Common myeloid progenitor, CD34-positive (primary cell): ENCODE measurements at places on chromosomes 7 and 10.
A peak's percentile ranks its signal among the peaks of the same experiment; 100 is the strongest.

GRCh38 chr7:47179812-47180515, 401.9 kb downstream of the TNS3 start:
- peak; percentile 56 for DNase-seq

DNA sequence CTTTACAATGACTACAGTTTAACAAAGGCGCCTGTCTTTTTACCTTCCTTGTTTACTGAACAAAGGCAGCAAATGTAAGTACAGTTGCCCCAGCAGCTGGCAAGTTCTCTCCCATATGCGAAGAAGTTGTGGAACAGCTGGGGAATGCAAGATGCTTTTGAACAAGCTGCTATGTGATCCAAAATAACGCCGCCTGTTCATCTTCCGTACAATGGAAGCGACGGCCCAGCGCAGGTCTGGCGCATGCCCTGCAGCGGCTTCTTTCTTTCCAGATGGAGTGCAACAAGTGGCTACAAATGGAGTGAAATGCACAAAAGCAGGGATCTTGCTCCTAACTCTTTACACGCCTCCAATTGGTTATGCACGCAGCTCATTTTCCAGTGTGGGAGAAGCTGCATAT, 97.0 kb upstream of the SVIL start:
- no peak for DNase-seq

GRCh38 chr10:72886621-72887020, 6.9 kb upstream of the OIT3 start:
- no peak for DNase-seq

- DNase-seq: peak; percentile 35
Observed at GRCh38 chr7:104174798-104175197, 33.0 kb downstream of the ORC5 start.
